ENCODE measurements at places on chromosomes 2 and 18.

DNA sequence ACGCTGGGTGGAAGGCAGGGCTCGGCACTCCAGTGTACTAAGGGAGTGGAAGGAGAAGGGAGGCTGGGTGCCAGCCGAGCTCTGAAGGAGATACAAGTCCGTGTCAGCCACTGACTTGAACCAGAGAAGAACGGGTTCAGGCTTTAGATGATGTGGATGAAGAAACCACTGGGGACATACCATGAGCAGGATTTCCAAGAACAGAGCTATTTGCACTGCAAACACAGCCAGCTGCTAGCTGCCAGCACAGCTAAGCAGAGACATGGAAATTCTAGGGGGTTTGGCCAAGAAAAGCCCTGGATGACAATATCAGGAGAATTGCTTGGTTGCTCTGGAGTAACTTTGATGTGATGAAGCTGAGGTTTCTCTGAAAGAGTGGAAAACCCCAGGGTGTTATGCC is 5.2 kb downstream of the CD207 start:
- no peak for DNase-seq

GRCh38 chr2:27222407-27222806 is 5.2 kb downstream of the CAD start:
- no peak for DNase-seq

DNA sequence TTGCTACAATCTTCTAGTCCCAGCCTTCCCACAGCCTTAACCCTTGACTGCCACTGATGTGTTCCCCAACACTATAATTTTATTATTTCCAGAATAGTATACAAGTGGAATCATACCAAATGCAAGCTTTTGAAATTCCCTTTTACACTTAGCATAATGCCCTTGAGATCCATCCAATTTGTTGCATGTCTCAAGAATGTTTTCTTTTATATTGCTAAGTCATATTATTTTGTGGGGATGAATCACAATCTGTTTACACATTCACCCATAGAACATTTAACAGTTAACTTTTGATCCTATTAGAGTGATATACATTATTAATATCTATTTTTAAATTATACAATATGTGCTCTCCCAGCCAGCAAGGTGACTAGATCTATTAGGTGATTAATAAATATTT is 74.3 kb upstream of the KYNU start:
- DNase-seq: no peak

- no peak for DNase-seq
These were observed 166.5 kb upstream of the CXCR4 start for GRCh38 chr2:136284226-136285119.

GRCh38 chr2:190829642-190830041 is 51.0 kb upstream of the GLS start:
- DNase-seq: no peak

DNA sequence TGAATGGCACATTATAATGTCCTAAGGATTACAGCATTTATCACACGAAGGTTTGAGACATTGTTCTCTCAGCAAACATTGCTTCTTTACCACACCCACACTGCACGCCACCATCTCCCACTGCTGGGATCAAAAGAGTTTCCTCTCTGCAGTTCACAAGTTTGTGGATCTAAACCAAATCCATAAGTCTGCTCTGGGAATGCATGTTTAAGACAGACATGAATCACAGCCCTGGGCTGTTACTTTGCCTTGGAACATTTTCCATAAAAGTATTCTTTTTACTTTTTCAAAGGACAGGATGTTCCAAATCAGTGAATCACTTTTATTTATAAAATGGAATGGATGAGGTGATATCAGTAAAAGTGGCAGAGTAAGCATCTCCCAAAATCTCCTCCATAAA is 36.1 kb downstream of the STPG4 start:
- DNase-seq: no peak

Measured in activated T-cell treated with anti-CD3 and anti-CD28 coated beads for 48 hours (primary cell).